ENCODE measurements at places on chromosomes 1 and 21.

DNA sequence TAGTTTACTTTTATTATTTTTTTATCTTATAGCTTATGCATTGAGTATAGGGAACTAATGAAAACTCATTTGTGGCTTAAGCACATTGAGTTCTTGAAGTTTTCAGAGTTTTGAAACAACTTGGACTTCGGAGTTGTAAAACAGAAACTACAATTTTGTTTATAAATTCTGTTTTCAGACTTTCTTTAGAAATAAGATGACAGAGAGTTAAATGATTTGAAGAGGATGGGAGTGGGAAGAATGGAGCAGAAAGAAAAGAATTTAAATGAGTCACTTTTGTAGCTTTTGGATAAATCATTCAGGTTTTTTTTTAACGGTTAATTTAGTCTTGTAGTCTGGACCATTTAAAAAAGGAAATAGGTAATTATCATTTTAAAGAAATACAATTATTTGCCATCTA lies 32.3 kb downstream of the INKA2 start:
- DNase-seq = no peak

DNA sequence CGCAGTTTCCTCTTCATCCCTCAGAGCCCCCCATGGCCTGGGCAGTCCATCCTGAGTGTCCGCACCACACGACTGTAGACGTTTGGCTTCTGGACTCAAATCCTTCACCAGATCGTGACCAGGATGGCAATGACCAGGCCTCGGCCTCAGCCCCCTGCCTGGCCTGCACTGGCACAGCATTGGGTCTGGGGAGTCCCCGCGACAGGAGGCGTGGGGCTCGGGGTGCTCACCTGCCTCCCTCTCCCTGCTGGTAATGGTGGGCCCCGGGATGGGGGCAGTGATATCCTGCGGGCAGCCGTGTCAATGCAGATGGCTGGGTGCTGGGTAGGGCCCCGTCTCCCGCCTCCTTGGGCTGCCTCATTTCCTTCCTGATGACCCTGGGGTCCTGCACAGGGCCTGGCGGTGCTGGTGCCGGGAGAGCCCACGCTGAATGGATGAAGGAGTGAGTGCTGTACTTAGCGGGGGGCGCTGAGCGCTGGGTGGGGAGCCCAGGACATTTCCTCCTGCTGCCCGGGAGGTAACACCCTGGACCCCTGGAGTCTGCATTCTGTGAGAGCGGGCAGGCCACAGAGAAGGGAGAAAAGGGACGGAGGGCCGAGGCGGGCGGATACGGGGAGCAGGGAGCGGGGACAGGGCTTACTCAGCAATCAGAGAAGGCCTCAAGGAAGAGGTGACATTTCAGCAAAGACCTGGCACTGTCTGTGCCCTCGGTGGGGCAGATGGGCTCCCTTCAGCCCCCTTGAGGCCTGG lies 2.1 kb upstream of the TNFRSF14 start:
- DNase-seq = no peak

DNA sequence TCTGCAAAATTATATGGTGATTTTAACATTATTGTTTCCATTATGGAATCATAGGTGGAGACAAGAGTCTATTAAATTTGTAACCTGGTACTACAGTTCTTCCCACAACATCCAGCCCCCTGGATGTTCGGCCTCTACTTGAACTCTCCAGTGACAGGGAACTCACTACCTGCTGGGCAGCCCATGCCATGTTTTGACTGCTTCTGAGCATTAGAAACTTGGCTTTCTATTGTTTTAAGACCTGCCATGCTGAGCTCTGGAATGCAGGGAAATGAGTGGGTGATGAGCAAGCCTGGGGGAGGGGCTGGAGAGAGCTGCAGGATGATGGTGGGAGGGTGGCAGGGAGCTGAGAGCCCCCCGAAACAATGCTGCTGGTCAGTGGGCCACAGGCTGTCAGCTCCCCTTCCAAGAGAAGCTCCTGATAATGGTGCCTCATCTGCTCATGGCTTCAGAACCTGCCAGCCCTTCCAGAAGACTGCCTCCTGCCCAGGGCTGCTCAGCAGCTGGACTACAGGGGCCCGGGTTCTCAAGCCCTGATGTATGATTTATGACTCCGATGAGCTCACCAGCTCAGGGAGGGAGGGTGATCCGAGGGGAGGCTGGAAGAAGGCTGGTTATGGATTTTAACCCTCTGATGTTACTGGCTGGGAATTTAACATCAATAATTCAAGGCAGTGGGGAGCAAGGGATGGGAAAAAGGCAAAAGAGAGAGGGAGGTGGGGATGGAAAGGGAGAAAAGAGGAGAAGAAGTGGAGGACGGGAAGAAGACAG lies 205.0 kb downstream of the HIVEP3 start:
- DNase-seq = no peak

- no peak for DNase-seq
Observed at GRCh38 chr1:87878873-87879272, 550.2 kb downstream of the LMO4 start.

DNA sequence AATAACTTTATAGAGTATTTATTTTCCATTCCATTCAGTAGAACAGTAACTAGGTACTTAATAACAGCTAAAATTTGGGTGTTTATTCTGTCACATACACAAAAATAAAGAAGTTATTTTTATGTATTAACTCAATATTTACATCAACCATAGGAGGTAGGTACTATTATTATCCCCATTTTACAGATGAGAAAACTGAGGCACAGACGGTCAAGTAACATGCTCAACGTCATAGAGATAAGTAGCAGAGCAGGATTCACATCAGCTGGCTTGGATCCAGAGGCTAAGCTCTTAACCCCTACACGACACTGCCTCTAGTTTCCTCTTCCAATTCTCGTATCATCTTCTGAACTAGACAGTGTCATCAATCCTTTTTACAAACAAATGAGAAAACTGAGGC lies 9.3 kb downstream of the ZBTB21 start:
- DNase-seq = no peak

- DNase-seq = no peak
Observed at GRCh38 chr21:40696246-40696645, 150.7 kb downstream of the DSCAM start.

GRCh38 chr1:220028346-220028895 lies 17.9 kb downstream of the EPRS1 start:
- DNase-seq = no peak

GRCh38 chr21:38487901-38488639 lies 10.2 kb downstream of the ERG start:
- no peak for DNase-seq
